ENCODE measurements at places on chromosomes 3 and 15. TPM values are rescaled to one million over a fixed set of nuclear protein-coding genes. Genes with fewer than 3 reads are reported as not detected.

Gene ZNF860
- total RNA-seq = 1.8 TPM

Gene SIDT1
- 4.2 TPM for total RNA-seq

Gene CACNA2D2
- total RNA-seq = 0.90 TPM

Gene EPHB1
- 0.30 TPM for total RNA-seq

Gene MINAR1
- total RNA-seq = 0.20 TPM

Gene BOC
- 56.5 TPM for total RNA-seq

Gene LEKR1
- total RNA-seq = 3.7 TPM

Gene P2RY1
- 8.3 TPM for total RNA-seq

Gene GRM2
- total RNA-seq = 1.2 TPM

Gene ZNF80
- not detected for total RNA-seq

Gene GCSAM
- total RNA-seq = not detected

Gene MAGEL2
- not detected for total RNA-seq

Gene ATP13A4
- 0.21 TPM for total RNA-seq

Gene POC1A
- 2.1 TPM for total RNA-seq

Gene LAMB2
- 844 TPM for total RNA-seq

- DNase-seq = no peak
These were observed 1.5 kb downstream of the GRM2 start for GRCh38 chr3:51708216-51708845.

- DNase-seq = no peak
These were observed 962.3 kb upstream of the NR2F2 start for GRCh38 chr15:95368191-95368590.

GRCh38 chr3:160612386-160613075 is 47.2 kb upstream of the KPNA4 start:
- DNase-seq = no peak

- DNase-seq = no peak
These were observed 45.8 kb upstream of the UMPS start for GRCh38 chr3:124684459-124684858.

GRCh38 chr15:100341750-100342560 is at the start of gene ADAMTS17:
ADAMTS17 (minus strand) TSS chr15:100341975; CDS start chr15:100341899, 76 bp downstream.
- DNase-seq = peak; percentile 97

- no peak for DNase-seq
These were observed 546.8 kb downstream of the TBL1XR1 start for GRCh38 chr3:176650478-176650877.

GRCh38 chr15:67144609-67145311 is 79.4 kb downstream of the SMAD3 start:
- DNase-seq = no peak

DNA sequence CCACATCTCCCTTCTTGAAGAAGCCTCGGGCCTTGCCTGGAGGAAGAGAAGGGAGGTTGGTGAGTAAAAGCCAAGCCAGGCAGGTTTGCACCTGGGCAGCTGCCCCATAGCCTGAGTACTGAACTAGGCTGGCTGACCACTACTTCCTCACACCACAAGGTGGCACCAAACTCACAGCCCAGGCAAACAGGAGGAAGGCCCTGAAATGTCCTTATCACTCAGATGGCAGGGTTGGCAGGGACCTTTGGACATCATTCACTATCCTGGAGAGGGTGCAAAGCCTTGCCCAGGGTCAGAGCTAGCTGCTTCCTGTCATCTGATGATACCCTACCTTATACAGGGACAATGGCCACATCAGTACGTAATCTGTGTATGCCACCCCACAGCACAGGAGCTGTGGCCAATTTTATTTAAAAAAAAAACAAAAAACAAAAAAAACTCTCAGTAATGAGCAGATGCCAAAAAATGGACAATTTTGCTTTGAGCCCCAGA is 2.2 kb upstream of the GRAMD2A start:
- peak; percentile 88 for DNase-seq

DNA sequence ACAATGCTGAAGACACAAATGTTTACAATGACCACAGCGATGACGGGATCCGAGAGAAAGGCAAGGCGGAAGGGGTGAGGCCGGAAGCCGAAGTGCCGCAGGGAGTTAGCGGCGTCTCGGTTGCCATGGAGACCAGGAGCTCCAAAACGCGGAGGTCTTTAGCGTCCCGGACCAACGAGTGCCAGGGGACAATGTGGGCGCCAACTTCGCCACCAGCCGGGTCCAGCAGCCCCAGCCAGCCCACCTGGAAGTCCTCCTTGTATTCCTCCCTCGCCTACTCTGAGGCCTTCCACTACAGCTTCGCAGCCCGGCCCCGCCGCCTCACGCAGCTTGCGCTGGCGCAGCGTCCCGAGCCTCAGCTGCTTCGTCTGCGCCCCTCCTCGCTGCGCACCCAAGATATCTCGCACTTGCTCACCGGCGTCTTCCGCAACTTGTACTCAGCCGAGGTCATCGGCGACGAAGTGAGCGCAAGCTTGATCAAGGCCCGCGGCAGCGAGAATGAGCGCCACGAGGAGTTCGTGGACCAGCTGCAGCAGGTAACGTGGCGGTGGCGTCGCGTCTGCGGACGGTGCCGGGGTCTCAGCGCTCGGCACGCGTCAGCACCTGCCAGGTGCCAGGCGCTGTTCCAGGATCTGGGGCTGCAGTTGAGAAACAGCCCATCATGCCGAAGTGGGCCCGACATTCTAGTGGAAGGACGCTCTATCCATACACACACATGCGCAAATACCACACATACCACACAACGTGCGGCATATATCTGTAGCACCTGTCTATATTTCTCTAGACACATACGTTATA is at the start of gene DLEC1:
Gene DLEC1, plus strand, starts transcription at position 108 of the 798 bp plus-strand sequence. Its CDS starts 18 bp downstream, at position 126.
- no peak for DNase-seq

DNA sequence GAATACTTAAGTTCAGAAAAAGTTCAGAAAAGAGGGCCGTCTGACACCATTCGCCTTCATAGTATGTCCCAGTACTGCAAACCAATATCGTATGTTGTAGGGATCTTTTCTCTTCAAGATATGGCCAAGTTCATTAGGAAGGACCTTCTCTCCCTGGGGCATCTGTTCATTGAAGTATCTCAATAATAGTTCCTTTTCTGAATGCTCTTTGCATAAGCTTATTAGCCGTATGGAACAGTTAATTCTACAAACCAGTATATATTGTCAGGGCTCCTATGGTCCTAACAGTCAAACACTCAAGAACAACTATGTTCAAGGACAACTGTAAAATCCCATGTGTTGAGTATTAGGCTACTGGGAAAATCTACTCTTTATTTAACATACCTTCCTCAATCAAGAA is 203.1 kb downstream of the KLHL25 start:
- no peak for DNase-seq

GRCh38 chr15:79676621-79677020 is 220.2 kb downstream of the MTHFS start:
- no peak for DNase-seq

GRCh38 chr3:61928776-61929314 is 367.5 kb downstream of the PTPRG start:
- no peak for DNase-seq

- DNase-seq = no peak
These were observed 87.5 kb downstream of the KCNMB2 start for GRCh38 chr3:178623666-178624255.

DNA sequence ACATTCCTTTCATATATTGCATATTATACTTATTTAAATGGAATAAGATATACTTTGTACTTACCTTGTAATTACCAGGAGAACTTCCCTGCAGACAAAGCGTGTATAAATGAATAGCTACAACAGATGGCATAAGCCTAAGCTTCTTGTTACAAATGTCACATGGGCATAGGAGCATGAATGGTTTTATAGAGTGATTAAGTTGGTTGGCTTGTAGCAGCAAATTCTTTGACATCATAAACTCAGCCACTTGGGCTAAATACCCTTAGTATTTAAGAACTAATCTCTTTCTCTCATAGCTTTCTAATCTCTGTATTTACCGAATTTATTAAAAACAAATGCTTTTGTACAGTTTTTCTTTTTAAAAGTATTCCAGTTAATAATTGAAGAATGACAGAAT is at the start of gene UBAP1L:
Gene UBAP1L, minus strand, starts transcription at position 115 of the 400 bp plus-strand sequence. CDS start 8,985 bp downstream, outside the sequence.
- DNase-seq = no peak

DNA sequence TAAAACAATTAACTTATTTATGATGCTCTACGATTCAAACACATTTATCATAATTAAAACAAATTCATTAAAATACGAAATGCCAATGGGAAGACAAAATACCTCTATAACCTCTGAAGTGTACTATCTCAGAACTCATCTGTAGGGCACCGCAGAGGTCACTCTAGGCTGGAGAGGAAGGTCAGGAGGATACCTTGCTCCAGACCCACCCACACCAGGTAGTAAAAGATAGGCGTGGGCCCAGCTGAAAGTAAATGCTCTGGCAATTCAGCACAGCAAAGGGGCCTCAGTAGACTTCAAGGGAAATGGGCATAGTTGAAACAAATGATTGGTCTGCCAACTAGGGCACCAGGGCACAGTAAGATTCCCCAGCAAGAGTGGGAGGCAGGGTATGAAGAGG is 26.0 kb upstream of the SPPL2A start:
- DNase-seq = no peak

DNA sequence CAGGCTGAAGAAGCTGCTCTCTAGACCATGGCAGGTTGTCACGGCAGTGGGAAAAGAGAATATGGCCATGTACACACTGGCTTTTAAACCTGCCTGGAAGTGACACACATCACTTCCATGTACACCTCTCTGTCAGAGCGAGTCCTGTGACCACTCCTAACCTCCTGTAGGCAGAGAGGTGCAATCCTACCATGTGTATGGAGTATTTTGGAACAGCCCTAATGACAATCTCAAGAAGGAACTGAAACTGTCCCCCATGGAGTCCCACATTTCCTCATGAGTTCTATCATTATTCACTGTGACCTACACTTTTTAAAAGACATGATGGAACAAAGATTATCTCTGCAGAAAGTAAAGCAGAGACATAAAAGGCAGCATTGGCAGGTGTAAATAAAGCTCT is 153.4 kb upstream of the PFN2 start:
- DNase-seq = no peak

GRCh38 chr3:36405190-36405589 is 24.9 kb downstream of the STAC start:
- DNase-seq = no peak

- no peak for DNase-seq
These were observed 23.4 kb upstream of the NOX5 start for GRCh38 chr15:68990992-68991500.

- DNase-seq = no peak
These were observed 7.1 kb upstream of the TP63 start for GRCh38 chr3:189624130-189624529.

GRCh38 chr15:77608774-77609173 is 23.9 kb downstream of the LINGO1 start:
- no peak for DNase-seq

- DNase-seq = no peak
These were observed 10.0 kb downstream of the FAM98B start for GRCh38 chr15:38463893-38464292.

GRCh38 chr3:15520804-15521572 is 518 bp downstream of the COLQ start:
- no peak for DNase-seq

DNA sequence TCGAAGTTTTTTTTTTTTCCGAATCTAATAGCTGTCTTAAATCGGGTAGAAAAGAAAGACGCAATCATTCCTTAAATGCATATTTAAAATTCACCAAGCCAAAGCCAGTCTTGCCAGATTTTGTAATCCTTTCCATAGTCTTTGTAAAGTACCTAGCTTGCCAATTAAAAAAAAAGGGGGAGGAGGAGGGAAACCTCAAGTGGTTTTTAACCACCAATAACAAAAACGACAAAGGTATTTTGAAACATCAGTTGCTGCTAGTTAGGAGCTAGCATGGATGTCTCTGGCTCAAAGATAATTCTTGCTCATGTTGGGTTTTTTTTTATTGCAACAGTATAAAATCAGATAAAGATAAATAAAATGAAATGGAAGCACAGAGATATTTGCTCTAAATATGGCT is 187.9 kb downstream of the MECOM start:
- DNase-seq = no peak

DNA sequence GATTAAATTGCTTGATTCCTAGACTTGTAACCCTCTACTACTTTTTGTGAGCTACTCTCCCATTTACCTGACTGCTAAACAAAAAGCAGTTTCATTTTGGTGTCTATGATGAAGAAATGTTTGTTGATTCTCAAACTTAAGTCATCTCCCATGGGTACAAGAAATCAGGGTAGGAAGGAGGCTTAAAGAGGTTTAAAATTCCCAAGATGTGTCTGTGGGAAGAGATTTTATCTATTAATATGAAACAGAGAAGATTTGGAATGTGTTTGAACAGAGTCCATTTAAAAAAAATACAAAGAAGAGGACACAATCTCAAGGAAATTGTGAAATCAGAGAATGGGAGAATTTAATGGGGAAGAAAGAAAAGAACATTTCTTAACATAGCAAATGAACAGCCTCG is 14.8 kb downstream of the P3H2 start:
- DNase-seq = no peak

DNA sequence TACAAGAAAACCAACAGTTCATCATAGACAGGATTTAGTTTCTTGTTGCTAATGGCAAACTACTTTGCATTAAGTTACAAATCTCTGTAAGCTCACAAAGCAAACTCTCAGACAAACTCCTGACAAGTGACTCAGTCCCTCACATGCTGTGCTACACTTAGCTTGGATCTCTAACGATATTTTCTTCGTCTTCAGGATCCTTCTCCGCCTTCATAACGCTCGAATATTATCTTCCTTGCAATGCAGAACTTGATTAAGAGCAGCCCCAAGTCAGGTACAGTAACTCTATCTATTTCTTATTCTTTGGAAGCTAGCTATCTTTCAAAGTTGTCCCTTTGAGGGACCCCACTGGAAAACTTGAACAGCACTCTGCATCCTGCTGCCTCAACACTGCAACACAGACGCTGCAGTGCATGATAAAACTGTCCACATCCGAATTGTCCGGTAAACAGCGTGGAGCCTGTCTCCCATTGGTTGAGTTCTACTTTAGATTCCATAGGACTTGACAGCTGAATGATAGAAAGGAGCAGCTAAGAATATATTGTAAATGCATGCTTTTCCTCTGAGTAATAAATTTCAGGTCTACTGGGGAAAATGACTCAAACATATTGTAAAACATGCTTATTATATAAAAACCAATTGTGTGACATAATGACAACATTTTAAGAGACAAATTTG is 61.3 kb downstream of the UACA start:
- DNase-seq = no peak

GRCh38 chr3:8524656-8525399 is 23.2 kb downstream of the LMCD1 start:
- no peak for DNase-seq

DNA sequence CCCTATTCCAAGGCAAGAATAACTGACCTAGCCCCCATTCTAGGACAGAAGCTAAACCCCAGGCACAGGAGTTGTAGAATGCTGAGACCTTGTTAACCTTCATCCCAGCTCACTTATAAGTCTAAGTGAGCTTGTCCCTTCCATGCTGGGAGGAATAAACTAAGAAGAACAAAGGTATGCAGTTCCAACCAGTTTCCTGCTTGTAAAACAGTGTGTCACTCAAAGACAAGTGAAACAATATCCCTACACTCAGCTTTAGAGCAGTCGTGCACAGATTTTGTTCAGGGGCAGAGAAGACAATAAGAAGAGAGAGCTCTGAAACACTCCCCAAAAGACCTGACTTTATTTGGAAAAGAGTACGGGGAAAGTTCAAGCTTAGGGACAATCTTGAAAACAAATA is 292.1 kb downstream of the CGGBP1 start:
- no peak for DNase-seq
